HCT116 (cell line): ENCODE measurements at places on chromosomes 3 and 15.

DNA sequence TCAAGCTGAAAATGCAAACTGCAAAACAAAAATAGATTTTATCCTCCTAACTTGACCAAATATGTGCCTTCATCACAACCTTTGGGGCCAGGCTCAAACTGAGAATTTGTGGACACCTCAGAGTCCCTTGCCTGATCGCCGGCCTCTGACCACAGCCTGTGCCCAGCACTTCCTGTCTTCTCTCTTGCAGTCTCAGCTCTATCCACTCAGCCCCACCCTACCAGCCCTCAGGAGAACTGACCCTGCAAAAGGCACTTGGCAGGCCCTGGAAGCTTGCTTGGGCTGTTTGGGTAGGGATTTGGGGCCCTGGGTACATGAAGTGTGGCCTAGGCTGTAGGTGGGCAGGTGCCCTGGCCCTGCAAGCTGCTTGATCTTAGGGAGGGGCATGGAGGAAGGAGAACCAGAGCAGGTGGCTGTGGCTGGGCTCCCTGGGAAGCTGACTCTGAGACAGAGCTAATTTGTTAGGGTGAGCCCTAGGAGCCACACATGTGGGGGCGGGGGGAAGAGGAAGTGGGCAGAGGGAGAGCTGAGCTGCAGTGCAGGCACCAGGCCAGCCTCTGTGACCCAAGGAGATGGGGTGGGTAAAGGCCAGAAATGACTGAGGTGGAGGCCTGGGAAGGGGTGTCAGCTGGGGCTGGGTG is 8.6 kb downstream of the CLEC3B start:
- DNase-seq = no peak

GRCh38 chr3:121739902-121740301 is 9.6 kb downstream of the GOLGB1 start:
- no peak for DNase-seq

DNA sequence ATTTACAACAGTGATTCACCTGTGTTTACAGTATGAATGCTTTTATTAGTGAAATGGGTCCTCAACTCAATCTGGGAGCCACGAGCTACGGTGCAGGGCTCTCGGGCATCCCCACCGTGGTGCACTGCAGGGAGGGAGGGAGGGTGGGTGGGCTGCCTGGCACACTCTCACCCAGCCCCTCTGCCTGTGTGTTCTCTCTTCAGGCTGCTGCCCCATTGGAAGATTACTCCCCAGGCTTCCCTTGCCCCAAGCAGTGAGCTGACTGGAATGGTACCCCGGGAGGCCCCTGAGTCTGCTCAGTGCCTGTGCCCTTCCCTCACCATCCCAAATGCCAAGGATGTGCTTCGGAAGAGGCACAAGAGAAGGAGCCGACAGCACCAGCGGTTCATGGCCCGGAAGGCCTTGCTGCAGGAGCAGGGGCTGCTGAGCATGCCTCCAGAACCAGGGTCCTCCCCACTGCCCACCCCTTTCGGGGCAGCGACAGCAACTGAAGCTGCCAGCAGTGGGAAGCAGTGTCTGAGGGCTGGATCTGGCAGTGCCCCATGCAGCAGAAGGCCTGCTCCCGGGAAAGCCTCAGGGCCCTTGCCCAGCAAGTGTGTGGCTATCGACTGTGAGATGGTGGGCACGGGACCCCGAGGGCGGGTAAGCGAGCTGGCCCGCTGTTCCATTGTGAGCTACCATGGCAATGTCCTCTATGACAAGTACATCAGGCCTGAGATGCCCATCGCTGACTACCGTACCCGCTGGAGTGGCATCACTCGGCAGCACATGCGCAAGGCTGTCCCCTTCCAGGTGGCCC is 5.0 kb downstream of the AEN start:
- DNase-seq = no peak

- DNase-seq = no peak
Observed at GRCh38 chr3:97970156-97970555, 2.1 kb downstream of the RIOX2 start.

DNA sequence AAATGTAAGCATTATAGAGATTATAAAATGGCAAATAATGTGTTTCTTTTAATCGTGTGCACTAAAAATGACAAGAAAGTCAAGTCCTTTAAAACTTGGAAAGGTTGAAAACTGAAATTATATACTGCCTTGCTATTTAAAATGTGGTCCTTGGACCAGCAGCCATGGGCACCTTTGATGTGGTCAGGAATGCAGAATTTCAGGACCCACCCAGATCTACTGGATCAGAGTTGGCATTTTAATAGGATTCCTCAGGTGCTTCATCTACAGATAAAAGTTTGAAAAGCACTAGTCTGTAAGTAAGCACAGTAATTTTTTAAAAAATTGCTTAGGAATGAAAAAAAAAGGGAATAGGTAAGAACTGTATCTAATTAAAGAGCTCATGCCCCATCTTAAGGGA is 55.8 kb downstream of the ADAMTS9 start:
- no peak for DNase-seq

DNA sequence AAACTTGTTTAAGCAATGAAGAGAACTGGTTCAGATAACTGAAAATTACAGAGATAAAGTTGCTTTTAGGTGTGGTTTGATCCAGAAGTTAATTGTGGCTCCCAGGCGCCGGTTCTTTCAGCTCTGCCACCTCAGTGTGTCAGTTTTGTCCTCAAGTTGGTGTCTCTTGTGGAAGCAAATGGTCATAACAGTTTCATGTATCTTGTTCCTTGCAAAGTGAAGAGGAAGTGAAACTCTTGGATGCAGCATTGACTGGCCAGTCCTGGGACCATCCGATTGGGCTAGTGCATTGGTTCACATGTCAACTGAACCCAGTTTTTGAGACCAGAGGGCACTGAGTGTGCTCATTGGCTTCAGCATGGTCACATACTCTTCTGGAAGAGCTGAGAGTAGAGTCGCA is 181.4 kb upstream of the GRM7 start:
- no peak for DNase-seq

GRCh38 chr3:136135039-136135802 is 60.9 kb downstream of the MSL2 start:
- DNase-seq = no peak

DNA sequence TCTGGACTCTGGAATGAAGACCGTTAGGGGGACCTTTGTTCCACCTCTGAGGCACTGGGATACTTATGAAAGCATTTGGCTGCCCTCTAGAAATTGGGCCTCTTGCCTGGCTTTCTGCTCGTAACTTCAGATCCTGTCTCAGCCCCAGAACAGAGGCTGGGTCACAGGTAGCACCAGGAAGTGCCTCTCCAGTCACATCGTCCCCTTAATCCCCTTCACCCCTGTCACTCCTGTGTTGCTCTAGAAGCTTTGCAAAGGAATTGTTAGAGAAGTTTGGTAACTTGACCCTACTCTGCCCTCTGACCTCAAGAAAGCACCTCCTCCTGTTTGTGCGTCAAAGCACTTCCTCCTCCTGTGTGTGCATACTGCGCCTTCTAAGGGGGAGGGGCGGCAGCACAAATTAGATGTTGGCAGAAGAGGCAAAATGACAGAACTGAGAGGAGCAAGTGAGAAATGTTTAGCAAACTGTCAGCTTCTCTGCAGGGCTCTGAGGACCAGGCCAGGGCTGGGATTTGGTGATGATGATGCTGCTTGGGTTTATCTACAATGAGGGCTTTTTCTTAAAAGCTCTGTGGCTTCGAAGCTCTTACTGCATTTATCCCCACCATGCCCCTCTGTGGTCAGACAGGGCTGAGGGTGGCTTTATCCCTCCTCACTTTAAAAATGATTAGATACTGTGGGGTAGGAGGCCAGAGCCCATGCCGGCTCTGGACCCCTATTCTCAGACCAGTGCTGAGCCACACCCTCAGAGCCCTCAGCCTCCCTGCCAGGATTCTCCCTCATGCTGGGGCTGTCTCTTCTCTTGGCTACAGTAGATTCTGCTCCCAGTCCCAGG is 76.2 kb downstream of the LARS2 start:
- DNase-seq = no peak

DNA sequence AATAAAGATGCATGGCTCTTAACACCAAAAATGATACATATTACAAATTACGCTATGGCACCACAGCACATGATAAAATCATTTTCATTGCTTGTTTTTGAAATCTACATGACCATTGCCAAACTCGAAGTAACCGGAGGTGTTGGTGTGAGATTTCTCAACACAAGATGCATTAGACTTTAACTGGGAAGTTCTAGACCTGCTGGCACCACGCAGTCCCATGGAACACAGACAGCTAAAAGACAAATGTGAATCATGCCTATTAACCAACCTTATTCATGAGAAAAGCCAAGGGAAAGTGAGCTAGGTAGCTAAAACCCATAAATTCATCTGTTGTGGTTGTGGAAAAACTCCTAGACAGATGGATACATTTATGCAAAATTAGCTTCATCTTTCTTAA is 595.4 kb downstream of the FOXP1 start:
- DNase-seq = no peak

DNA sequence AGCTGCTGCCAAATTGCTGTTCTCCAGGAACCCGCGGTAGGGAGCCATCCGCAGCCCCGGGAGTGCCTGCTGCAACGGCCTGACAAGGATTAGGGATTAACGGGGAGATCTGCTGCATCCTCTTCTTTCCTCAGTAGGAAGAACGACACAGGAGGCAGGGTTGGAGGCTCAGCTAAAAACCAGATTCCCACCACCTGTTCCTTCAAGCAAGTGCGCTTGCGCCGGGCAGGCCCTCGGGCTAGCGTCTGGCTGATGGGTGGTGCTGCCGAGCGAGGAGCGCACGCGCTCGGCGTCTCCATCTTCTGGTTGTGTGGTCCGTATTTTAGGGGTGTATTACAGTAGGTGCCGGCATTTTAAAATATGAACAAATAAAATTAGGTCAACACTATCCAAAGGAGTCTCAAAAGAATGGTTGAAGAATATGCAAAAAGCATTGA is 25.4 kb upstream of the SLC25A26 start:
- peak; percentile 62 for DNase-seq
